ENCODE measurements at places on chromosomes 1 and 21.

- DNase-seq = peak; percentile 17
Observed at GRCh38 chr1:208997726-208998312, 585.7 kb upstream of the CAMK1G start.

DNA sequence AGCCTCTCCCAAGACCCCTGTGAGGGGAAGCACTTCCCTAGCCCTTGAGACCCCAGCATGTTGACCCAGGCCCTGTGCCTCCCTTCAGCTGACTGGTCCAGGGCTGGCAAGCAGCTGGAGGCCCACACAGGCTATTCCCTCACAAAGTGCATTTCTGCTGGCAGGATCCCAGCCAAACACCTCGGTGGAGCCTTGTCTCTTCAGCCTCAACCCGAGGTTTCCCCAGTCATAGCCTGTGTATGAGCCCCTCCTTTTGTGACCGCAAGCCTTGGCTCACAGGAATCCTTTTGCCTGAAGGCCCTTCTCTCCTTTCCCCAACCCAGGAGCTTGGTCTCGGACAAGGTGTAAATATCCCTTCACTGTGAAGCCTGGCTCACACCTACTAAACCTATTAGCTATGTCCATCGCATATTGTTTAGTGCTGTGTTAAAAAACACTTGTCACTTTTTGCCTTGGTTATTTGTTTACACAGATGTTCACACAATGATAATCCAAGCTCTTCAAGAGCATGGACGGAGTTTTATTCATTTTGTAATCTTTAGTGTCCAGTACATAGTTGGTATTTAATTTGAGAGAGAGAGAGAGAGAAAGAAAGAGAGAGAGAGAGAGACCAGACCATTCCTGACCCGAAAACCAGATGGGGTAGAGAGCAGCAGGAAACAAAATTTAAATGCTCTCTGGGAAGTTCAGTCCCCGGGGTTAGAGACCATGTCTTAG is 8.5 kb upstream of the CD247 start:
- DNase-seq = no peak

DNA sequence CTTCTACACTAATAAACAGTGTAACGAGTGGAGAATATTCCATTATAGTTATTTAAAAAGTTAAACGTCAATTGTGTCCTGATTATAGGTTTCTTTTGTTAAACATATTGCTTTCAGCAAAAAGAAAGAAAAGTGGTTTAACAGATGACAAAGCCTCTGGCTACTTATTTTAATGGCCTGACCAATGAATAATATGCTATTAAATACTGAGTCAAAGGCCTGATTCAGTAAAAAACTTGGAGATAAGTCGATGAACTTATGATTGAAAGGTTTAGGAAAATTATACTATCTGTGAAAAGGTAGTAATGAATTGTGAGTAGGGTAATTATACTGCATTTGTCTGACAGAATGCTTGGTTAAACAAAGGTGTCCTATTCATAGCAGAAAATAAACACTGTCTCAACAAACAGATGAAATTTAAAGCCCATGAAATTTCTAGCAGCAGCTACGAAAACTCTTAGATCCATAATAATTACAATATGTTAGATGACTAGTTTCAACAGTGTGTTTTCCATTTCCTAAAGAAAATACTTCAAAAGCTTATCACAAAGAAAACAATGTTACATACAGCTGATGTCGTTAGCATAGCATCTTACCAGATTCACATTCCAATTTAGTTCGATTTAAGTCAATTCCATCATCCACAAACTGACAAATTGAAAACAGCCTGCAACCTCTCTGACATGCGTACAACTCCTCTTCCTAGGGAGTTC is 6.2 kb downstream of the TMEM59 start:
- DNase-seq = peak; percentile 82

- peak; percentile 10 for DNase-seq
Observed at GRCh38 chr1:245345191-245345884, 190.6 kb downstream of the KIF26B start.

- DNase-seq = no peak
Observed at GRCh38 chr1:36203027-36203553, 21.2 kb upstream of the THRAP3 start.

GRCh38 chr1:76951153-76951552 is 83.9 kb downstream of the ST6GALNAC5 start:
- DNase-seq = peak; percentile 34
